ENCODE measurements at places on chromosomes 7 and 10. TPM values are rescaled to one million over a fixed set of nuclear protein-coding genes. Genes with fewer than 3 reads are reported as not detected.

DNA sequence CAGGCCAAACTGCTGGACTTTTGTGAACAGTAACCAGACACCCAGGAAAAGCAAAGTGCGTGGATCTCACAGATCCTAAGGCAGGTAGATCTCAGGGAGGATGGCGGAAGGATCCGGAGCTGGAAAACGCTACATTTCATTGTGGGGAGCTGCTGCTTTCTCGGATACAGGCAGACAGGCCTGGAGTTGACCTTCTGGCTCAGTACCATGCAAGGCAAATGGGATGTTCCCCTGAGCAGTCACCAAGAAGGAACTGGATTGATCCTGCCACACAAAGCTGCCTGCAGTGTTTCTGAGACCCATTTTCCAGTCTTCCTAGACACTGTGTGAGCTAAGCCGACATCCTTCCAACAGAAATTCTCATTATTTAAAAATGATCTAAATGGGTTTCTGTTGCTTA is 65.5 kb downstream of the ZRANB1 start:
- DNase-seq, result no peak

DNA sequence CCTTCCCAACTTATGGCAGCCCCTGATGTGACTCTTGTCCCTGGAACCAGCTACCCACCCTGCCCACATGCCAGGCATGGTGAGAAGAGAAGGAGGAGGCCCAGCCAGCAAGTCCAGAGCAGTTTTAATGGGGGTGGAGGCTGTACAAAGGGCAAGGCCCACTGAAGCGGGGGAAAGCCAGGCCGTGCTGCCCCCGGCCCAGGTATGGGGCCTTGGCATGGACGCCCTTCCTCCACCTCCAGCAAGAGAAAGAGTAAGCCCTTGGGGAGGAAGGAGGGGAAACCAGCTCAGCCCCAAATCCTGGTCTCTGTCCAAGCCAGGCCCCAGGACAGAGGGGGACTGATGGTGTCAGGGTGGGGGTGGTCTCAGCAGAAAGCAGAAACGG is 7.0 kb downstream of the NFKB2 start:
- no peak for DNase-seq

GRCh38 chr10:22931948-22932347 is 4.1 kb downstream of the ARMC3 start:
- no peak for DNase-seq

DNA sequence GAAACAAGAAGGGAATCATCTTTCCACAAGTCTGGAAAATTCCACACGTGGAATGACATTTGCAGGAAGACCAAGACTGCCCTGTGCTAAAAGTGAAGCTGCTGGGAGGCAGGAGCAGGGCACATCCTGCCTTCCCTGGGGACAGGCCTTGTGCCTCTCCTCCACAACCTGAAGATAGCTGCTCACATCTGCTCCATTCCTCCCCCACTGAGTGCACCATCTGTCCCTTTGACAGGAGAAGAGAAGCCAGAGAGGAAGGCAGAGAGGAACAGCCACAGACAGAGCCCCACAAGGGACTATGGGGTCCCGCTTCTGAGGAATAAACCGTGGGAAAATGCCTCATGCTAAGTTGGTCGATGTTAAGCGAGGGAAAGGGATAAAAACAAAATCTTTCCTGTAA is 15.9 kb upstream of the FAM171A1 start:
- no peak for DNase-seq

DNA sequence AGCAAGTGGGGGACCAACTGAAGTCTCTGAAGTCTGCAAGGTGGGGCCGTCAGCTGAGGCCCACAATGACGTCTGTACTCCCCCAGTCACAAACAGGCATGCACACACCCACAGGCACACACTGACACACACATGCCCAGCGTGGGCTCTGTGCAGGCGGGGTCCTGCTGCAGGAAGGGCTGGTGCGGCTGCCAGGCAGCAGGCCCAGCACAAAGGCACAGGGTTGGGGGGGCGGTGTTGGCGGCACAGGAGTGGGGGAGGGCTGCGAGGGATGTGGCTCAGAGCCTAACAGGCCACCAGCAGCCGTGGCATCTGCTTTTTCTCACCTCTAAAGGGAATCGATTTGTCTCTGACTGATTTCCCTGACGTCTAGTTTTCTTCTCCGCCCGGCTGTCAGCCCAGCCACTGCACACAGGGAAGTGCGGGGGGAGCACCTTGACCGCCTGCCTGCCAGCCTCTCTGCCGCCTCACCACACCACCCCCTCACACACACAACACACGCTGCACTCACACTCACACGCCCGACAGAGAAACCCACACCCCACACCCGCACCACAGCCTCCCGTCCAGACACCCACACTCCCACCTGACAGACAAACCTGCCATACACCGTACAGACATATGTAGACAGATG is 43.5 kb upstream of the ZMIZ1 start:
- no peak for DNase-seq

IDI2 gene
- not detected for total RNA-seq

GRCh38 chr7:105269397-105269796 is 119.3 kb downstream of the SRPK2 start:
- no peak for DNase-seq

All from mucosa of descending colon (tissue), 3 donors.